Effector CD8-positive, alpha-beta T cell (primary cell): ENCODE measurements at places on chromosomes 3 and 15.

GRCh38 chr3:32498992-32499391 lies 3.7 kb downstream of the CMTM6 start:
- DNase-seq, result no peak

GRCh38 chr3:67610458-67610857 lies 44.0 kb downstream of the SUCLG2 start:
- no peak for DNase-seq

GRCh38 chr15:80604583-80605575 lies 90.2 kb upstream of the ABHD17C start:
- DNase-seq, result no peak

GRCh38 chr15:88430051-88430450 lies 37.1 kb downstream of the MRPL46 start:
- DNase-seq, result no peak

DNA sequence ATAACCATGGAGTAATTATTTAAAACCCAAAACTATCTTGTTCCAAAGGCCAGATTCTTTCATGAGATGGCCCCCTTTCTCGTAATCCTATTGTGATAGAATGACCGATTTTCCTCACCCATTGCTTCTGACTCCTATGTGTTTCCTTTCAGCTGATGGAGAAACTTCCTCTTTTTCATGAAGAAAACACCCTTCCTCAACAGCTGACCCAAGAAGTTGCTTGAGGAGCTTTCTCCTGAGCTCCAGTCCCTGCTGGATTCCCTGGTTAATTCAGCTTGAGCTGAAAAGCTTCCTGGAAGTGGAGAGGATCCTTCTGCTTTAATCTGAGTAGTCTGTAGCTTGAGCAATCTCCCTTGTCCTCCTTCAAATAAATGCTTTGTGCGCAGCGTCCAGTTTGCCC lies 75.0 kb downstream of the BFSP2 start:
- DNase-seq, result no peak

GRCh38 chr3:99872923-99873254 lies 55.2 kb downstream of the CMSS1 start:
- DNase-seq, result no peak

- no peak for DNase-seq
Observed at GRCh38 chr15:99016680-99017321, 9.2 kb upstream of the PGPEP1L start.

- DNase-seq, result no peak
Observed at GRCh38 chr3:30538791-30539190, 67.6 kb upstream of the TGFBR2 start.

- DNase-seq, result no peak
Observed at GRCh38 chr3:102979191-102979590, 544.4 kb downstream of the ZPLD1 start.
